ENCODE measurements at places on chromosomes 3 and 15.

- no peak for DNase-seq
These were observed 2.6 kb downstream of the CILP start for GRCh38 chr15:65208647-65209046.

GRCh38 chr3:107208100-107208499, 169.1 kb upstream of the CCDC54 start:
- no peak for DNase-seq

GRCh38 chr3:23217872-23218554, 14.9 kb downstream of the UBE2E2 start:
- DNase-seq: no peak

GRCh38 chr15:36643551-36643950, 64.1 kb downstream of the CDIN1 start:
- DNase-seq: no peak

- no peak for DNase-seq
These were observed 44.3 kb downstream of the TRIM69 start for GRCh38 chr15:44780608-44781007.

DNA sequence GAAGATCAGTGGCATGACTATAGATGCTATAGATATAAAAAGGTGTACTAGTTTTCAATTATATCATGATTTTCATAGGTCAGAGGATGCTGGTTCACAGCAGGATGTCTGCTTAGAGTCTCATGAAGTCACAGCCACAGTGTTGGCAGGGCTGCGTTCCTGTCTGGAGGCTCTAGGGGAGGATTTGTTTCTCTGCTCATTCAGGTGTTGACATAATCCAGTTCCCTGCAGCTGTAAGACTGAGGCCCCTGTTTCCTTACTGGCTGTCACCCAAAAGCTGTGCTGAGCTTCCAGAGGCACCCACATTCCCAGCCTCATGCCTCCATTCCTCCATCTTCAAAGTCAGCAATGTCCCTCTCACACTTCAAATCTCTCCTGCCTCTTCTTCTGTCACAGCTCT, 170.7 kb downstream of the OCA2 start:
- DNase-seq: no peak

DNA sequence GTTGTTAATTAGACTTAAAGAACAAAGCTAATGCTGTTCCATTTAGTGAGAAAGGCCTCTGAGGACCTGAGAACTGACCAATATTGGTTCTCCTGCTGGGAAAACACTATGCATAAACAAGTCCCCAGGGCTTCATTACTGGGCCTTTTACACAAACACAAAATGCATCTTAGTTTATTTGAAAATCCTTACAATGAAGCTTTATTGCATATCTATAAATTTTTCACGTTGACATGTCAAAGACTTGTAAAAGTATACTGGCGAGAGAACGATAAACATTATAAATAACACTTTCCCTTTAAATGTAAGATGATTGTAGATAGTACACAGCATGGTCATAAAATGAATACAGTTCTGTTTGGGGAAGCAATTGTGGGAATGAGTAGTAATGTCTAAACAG, 151.7 kb downstream of the ROBO2 start:
- DNase-seq: no peak

- no peak for DNase-seq
These were observed 229.5 kb upstream of the ROPN1 start for GRCh38 chr3:124221422-124221821.

- DNase-seq: no peak
These were observed 132.5 kb downstream of the ARNT2 start for GRCh38 chr15:80536716-80537115.

DNA sequence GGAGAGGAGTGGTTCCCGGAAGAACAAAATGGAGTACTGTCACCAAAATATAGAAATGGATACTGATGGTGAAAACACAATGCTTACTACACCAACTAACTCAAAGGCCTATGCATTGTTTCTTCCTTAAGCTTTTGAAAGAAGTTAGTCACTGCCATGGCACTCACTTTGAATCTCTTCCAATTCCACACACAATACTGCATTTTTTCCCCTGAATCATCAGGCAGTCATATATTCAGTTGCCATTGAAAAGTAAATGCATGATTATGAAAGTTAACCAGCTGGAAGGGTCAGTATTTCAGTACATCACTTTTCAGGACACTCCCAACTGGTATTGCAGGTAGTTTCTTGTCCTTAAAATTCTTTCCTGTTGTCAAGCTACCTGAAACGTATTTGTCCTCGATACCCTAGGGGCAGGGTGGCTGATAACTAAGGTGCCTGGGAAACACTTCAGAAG, 9.0 kb upstream of the LRRFIP2 start:
- no peak for DNase-seq

DNA sequence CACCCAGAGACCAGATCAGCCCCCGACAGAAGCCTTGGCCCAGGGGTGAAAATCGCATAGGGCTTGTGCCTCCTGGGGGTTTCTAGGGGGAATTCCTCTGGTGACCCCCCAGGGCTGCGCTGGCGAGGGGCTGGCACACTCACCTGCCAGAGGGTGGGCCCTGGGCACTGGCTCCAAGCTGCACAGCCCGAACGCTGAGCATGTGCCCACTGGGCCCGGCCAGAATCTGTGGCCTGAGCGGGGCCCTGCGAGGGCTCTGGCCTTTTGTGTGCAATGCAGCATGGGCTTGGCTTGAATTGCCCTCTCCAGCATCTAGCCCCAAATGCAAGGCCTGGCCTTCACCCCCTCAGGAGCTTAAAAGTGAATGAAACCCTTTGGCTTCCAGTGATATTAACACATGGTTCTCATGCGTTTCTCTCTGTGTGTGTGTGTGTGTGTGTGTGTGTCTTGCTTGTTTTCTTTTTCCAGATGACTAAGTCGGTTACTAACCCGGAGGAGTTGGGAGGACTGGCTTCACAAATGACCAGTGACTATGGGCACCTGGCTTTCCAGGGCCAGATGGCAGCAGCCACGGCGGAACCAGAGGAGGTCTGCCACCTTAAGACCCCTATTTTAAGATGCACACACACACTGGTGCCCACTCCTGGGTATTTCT, 259.1 kb upstream of the TPM1 start:
- no peak for DNase-seq

DNA sequence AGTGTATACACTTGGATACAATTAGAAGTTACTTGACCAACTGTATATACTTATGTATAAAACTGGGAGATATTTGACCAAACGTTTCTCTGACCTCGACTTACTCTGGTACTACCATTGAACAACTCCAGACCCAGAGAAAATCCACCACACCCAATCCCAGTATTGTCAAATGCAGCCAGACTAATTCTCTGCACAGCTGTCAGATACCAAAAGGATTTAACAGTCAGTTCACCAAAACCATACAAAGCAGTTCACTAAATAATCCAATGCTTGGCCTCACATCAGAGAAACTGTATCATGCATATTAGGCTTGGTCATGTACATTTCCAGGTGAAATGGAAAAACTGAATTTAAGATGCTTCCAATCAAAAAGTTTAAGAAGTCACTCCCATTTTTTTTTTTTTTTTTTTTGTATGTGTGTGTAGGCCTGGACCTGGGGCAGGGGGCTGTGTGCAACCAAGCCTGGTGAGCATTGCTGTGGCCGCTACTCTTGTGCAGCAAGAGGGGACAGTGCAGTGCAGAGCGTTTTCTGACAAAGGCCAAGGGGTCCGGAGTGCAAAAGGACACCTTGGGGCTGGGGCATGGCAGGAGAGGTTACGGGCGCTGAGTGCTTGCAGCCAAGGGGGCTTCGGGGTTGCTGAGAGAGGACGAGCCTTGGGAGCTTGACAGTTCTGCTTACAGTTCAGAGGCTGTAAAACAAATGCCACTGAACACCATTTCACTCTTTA, 1.4 kb downstream of the TOMM70 start:
- DNase-seq: no peak

DNA sequence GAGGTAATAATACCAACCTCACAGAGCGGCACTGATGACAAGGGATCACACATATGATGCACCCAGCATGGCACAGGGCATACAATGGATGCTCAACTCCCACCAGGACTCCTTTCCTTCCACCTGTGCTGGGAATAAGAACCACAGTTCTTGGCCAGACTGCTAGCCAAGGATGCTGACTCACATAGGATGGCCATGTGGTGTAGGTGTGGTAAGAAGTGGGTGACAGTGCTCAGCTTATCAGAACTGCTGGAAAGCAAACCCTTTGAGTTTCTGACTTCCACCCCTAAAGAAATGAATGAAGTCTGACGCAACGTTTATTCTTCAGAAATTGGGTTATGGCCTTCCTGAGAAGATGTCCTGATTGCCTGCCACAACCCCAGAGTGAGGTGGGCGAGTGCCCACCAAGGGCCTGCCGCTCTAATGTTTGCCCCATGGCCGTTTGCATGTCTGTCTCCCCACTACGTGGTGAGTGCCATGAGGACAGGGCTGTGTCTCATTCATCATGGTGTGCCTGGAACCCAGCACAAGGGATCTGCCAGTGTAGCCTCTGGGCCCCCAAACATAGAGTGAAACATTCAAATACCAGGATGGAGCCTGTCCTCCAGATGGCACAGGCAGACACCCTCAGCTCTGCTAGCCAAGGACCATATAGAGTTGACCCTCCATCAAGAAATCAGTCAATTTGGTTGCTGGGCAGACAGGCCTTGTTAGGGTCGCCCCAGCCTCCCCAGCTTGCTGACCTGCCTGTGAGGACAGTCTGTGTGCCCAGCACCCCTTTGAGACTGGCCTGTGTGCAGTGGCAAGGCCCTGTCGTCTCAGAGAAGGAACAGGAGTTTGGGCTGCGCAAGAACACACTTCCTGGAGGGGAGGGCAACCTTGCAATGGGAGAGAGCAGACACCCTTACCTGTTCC, 57.6 kb upstream of the SLCO2A1 start:
- DNase-seq: no peak

DNA sequence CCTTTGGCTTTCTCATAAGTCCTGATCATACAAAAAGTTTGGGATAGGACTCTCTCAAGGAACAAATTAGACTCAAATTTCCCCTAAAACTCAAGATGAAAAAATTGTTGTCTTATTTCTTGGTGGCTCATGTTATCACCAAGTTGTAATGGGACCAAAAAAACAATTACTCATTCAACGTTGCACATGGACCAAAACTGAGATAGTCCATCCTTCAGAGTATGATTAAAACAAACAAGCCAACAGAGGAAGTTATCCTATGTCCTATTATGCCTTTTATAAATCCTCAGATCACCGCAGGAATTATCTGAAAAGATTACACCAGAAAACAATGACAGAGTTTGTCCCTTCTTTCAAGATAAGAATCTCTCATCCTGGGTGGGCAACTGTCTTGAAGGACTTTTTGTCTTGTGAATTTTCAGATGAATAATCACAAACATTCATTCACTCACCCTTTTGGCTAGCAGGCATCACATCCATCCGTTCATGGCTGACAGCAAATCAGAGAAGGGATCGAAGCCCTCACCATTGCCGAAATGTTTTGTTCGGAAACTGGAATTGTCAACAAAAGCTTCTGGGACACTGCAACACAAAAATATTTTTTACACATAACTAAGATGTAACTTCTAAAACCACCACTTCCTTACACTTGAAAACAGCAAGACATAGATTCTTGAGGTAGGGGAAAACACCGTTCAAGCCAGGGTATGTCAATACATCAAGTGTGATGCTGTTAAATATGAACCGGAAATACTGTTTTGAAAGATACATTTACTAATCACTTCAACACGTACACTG, 90.4 kb downstream of the FOXP1 start:
- no peak for DNase-seq

DNA sequence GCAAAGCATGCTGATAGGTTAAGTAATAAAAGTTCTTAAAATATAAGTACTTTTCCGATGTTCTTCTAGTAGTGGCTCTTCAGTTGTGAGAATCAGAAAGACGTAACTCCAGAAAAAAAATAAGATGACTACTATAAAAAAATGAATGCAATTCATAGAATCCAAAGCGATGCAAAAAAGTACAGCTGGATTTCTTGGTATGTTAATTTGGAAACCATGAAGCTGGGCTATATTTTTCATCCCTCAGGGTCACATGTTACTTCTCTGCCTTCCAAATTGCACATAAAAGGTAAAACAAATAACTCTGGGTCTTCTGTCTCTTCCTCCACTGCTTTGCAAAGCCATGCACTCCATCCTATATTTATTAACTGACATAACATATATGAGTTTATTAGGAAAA, 843.9 kb upstream of the DPPA4 start:
- DNase-seq: no peak

DNA sequence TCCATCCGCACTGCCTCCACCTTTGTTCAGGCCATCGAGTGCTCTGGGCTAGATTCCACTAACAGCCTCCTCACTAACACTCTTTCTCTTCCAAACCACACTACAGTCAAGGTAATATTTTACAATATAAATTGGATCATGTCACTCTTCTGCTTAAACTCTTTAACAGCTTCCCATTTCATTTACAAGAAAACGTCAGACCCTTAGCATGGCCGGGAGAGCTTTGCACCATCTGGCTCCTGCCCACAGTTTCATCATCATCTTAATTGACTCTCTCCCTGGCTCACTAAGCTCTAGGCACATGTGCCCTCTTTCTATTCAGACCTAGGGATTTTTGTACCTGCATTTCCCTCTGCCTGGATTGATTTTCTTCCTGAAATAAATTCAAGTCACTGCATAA, 354.7 kb downstream of the FGF12 start:
- peak; percentile 27 for DNase-seq

DNA sequence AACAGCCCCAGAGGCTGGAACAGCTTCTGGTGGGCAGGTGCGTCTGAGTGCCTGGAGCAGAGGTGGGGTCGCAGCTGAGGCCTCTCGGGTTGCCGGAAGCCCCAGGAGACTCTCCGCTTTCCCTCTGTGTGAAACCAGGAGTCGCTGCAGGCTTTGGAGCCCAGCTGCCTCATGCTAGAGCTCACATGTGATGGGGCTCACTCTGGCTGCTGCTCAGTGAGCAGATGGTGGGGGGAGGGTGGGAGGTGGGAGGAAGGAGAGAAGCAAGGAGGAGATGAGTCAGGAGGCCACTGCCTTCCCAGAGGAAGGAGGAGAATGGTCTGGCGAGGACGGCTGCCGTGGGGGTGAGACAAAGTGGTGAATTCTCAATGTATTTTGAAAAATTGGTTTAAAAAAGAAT, 290.1 kb upstream of the CHRNA7 start:
- DNase-seq: peak; percentile 92
